CD4-positive, alpha-beta memory T cell (primary cell): ENCODE measurements at places on chromosomes 1 and 21.

GRCh38 chr1:225447650-225448089, 19.8 kb upstream of the LBR start:
- DNase-seq, result no peak

GRCh38 chr1:119784191-119784781, 15.6 kb upstream of the HMGCS2 start:
- DNase-seq, result no peak

DNA sequence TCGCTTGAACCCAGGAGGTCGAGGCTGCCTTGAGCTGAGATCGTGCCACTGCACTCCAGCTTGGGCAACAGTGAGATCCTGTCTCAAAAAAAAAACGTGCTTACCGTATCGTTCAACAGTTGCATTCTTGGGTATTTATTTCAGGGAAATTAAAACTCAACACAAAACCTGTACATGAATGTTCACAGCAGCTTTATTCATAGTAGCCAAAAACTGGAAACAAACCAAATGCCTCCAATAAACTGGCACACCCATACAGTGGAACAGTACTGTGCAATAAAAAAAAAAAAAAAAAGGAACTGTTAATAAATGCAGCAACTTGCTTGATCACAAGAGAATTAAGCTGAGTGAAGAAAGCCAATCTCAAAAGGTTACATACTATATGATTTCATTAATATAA, 6.7 kb downstream of the KHDRBS1 start:
- DNase-seq, result no peak

DNA sequence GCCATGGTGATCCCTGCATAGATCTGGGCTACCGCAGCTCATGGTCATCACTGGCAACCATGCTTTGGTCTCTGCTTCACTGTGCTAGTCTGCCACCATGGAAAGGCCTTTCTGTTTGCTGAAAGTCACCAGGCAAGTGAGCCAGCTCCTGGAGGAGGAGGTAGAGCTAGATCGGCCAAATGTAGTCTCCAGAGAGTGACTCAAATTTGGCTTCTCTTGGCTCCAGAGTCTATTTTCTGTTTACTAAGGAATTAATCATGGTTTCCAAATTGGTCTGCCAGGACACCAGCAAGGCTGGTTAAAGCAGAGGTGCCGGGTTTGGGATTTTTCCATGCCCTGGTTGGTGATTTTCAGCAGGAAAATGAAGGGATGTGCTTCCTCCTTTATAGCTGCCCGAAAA, 52.7 kb upstream of the IVNS1ABP start:
- DNase-seq, result no peak

GRCh38 chr1:53694718-53695091, 44.3 kb downstream of the GLIS1 start:
- no peak for DNase-seq

GRCh38 chr1:76268341-76268740, 193.8 kb downstream of the ST6GALNAC3 start:
- DNase-seq, result no peak

GRCh38 chr1:94110021-94110761, 10.8 kb downstream of the ABCA4 start:
- DNase-seq, result no peak

- DNase-seq, result no peak
These were observed 38.0 kb upstream of the MAGOH start for GRCh38 chr1:53276153-53276901.

DNA sequence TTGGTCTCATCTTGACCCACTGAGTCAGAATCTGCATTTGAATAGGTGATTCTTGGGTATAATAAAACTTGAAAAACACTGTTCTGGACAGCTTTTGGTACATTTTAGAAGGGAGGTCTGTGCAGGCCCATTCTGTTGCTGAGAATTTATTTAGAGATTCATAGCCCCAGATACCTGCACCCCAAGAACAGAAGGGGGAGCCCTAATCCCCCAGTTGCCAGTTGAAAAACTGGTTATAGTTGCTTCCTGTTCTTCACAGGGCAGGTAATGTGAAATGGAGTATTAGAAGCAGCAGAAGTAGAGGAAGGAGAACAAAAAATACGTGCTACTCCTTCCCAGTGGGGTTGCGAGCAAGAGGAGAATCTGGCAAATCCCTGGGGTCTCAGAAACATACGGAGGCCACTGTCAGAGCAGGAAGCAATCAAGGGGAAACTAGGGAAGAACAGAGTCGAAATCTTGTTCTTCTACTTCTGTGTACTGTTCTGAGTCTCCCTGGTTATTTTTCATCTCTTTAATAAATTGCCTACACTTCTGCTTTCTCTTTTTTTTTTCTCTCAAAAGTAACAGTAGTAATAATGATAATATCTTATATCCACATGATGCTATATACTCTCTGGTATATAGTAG, 4.6 kb upstream of the CLCA2 start:
- DNase-seq, result peak; percentile 47

DNA sequence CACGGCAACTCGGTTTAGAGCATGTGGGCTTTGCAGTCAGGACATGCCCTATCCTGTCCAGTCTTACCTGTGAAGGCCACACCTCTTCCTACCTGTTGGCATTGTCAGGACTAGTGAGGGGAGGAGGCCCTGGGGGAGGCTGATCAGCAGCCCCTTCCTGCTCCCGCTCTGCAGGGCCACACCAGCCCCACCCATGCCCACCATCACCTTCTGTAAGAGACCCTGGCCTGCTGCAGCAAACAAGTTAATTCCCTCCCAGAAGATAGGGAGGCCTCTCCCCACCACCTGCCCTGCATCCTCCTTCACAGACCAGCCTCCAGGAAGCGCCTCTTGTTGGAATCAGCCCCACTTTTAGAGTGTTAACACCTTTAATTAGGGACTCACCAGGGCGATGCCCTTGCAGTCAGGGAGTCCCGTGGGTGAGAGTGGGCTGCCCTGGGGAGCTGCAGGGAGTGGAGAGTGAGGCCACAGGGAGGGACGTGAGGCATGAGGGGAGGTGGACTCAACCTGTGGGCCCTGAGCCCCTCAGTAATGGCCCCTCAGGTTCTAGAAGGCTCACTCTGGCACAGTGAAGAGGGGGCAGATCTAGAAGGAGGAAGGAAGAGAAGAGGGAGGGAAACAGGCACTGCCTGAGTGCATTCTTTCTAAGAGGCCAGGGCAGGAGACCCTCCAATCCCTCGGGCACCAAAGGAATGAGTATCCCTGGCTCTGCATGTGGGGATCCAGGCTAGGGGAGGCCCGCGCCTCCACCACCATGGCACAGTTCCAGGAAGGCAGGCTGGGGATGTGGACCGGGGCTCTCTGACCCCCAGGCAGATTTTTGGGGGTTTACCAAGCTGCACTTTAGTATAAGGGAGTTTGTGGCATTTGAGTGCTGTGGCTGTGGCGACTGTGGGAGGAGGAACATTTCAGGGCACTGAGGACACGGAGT, 8.2 kb downstream of the UMODL1 start:
- DNase-seq, result no peak
